ENCODE measurements at places on chromosomes 16 and 17. TPM values are rescaled to one million over a fixed set of nuclear protein-coding genes. Genes with fewer than 3 reads are reported as not detected.

Gene SLC25A10
- 23.7 TPM for total RNA-seq

Gene CCL2
- total RNA-seq: 95.8 TPM

Gene IL17C
- total RNA-seq: not detected

Gene DBF4B
- total RNA-seq: 9.2 TPM

Gene KRTAP4-4
- not detected for total RNA-seq

Gene C17orf107
- 0.50 TPM for total RNA-seq

Gene NATD1
- total RNA-seq: 3.2 TPM

Gene FSCN2
- total RNA-seq: 0.43 TPM

Gene ZNF263
- 34.4 TPM for total RNA-seq

Gene WSCD1
- total RNA-seq: 53.8 TPM

Gene EXOSC6
- total RNA-seq: 36.3 TPM

Gene PITPNM3
- 1.3 TPM for total RNA-seq

Gene ALOX12
- not detected for total RNA-seq

Gene TBC1D26
- not detected for total RNA-seq

Gene SCGB1C2
- not detected for total RNA-seq

Gene ATP2A1
- total RNA-seq: 0.36 TPM

Gene NPIPB9
- total RNA-seq: 15.3 TPM

Gene DNAH9
- under 0.01 TPM for total RNA-seq

Gene PRAC1
- total RNA-seq: not detected

Gene FN3K
- total RNA-seq: 3.7 TPM

Gene UBB
- total RNA-seq: 1,236 TPM

Gene CACNA1H
- total RNA-seq: not detected

Gene DNAH3
- total RNA-seq: 0.07 TPM

Gene TMEM238L
- total RNA-seq: not detected

Gene PDIA2
- total RNA-seq: 0.29 TPM

Gene TP53TG3F
- not detected for total RNA-seq

Gene CCL16
- 1.1 TPM for total RNA-seq

Gene RPS6KB1
- total RNA-seq: 39.0 TPM

Gene SPN
- total RNA-seq: not detected

Gene TRIM65
- total RNA-seq: 16.9 TPM

Gene FOXC2
- 5.7 TPM for total RNA-seq

Gene HSD17B1
- 0.57 TPM for total RNA-seq

Gene LITAFD
- not detected for total RNA-seq

Gene SYNGR3
- total RNA-seq: 1.3 TPM

Gene ENPP7
- total RNA-seq: not detected

Gene NDEL1
- 61.8 TPM for total RNA-seq

Gene KRTAP4-3
- not detected for total RNA-seq

Gene TNS4
- not detected for total RNA-seq

Gene CES3
- not detected for total RNA-seq

Gene HEXIM1
- total RNA-seq: 10.4 TPM

Gene SMIM36
- not detected for total RNA-seq

Gene NHLRC4
- 1.1 TPM for total RNA-seq

Gene CLEC3A
- not detected for total RNA-seq

Gene RNF112
- not detected for total RNA-seq

Measured in thoracic aorta endothelial cell (primary cell).